Retinal pigment epithelial cell (primary cell): ENCODE measurements at places on chromosomes 11 and 22.

- DNase-seq = no peak
These were observed 74.8 kb upstream of the SLC22A12 start for GRCh38 chr11:64516226-64516625.

DNA sequence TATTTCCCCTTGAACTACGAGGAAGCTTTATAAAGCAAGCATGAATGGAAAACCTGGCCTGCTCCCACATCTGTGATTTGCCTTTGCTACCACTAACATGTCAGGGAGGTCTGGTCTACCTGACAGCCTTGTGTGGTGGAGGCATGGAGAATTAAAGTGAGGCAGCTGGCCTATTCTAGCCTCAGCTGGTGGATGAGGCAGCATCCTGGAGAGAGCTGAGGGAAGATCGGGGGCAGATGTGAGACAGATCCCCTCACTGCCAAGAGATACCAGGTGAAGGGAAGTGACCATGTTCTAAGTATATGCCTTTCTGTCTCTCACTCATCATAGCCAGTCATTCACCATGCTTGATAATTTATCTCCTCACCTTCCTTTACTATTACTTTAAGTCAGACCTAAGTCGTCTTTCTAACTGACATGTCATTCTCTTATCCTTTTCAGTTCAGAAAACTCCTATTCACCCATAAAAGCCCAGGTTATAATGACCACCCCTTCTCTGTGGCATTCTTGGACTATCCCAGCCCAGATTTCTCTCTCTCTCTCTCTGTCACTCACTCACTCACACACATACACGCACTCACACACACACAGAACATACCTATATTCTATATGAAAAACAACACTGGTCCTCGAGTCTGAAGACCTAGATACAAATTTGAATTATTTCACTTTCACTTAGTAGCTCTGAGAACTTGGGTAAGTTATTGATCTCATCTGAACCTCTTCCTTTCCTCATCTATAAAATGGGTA, 90.7 kb downstream of the CSNK2A3 start:
- DNase-seq = no peak

- DNase-seq = no peak
These were observed 20.9 kb downstream of the KREMEN1 start for GRCh38 chr22:29093501-29094300.

GRCh38 chr22:18111759-18112330, 1.2 kb downstream of the TUBA8 start:
- DNase-seq = no peak

DNA sequence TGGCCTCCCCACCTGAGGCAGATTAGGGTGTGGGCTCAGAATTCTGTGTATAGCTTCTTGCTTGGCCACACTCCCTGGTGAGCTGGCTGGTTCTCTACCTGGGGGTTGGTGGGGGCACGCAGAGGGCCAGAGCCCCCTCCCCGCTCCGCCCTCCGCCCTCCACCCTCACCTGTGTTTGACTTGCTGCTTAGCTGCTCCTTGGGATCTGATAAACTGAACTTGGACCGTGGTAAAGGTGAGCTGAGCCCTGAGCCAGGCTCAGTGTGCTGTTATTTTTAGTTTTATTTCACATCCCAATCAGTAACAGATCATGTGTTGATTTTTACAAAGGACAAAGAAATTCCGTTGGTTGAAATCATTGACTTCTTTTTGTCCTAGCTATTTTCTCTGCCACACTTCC, 2.0 kb downstream of the OVOL1 start:
- DNase-seq = no peak
